Heart left ventricle (tissue), 16 donors: ENCODE measurements at places on chromosomes 3 and 15.

- DNase-seq = no peak
These were observed 1.4 kb upstream of the RAB5A start for GRCh38 chr3:19945534-19945933.

- DNase-seq = no peak
These were observed 40.8 kb downstream of the PPM1L start for GRCh38 chr3:160796813-160797164.

DNA sequence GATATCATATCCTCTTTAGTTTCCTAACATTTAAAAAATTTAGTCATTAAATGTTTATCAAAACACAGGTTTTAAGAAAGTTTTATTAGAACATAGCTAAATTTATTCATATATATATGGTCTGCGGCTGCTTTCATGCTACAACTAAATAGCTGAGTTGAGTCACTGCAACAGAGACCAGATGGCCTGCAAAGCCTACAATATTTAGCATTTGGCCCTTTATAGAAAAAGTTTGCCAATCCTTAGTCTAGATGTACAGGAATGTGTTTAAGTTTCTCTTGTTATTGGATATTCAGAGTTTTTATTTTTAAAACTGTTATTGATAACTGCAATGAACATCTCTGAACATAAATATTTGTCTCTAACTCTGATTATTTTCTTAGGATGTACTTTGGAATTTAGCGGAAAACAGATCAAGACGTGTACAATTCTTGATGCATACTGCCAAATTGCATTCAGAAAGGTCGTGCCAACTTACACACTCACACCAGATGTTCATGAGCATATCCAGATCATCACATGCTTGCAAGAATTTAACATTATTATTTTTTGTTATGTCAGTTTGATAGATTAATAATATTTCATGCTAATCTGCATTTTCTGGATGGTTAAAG lies 157.9 kb downstream of the STAC start:
- DNase-seq = no peak

DNA sequence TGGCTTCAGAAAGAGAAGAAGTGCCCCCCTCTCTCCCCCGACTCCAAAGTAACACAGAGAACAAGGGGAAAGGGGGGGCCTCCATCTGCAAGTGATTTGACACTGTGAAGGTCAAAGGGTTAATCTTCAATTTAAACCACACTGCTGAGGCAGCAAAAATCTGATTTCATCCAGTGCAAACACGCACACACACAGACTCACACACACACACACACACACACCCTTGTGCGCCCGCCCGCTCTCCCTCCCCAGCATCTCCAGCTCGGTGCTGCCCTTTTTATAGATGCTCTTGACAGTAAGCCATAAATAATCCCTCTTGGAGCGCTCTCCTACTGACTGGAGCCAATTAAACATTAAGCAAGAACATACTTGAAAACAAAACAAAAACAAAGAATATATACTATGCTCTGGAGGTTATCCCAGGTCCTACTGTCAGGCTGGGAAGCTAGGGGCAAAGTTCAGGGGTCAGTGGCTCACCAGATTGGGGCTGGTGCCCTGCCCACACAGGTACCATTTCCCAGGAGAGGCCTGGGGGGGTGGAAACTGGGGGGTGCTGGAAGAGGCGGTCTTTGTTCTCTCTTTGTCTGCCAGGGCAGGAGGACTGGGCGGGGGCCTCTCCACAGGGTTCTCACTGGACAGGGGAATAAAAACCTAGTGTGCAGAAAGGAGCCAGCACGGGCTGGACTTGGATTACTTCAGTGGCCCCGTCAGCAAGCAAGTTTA lies 16.3 kb downstream of the BMF start:
- peak; percentile 74 for DNase-seq

- no peak for DNase-seq
These were observed 42.2 kb downstream of the CLDN18 start for GRCh38 chr3:138051947-138052802.
